Mesenchymal stem cell (in vitro differentiated cells and primary cell): ENCODE measurements at places on chromosomes 11 and 22.

- DNase-seq, result no peak
Measured at GRCh38 chr11:83437939-83438338, 151.8 kb upstream of the CCDC90B start.

GRCh38 chr11:67057205-67057672, 592 bp downstream of the RHOD start:
- no peak for DNase-seq

- no peak for DNase-seq
Measured at GRCh38 chr22:45185718-45186514, 22.2 kb downstream of the NUP50 start.

DNA sequence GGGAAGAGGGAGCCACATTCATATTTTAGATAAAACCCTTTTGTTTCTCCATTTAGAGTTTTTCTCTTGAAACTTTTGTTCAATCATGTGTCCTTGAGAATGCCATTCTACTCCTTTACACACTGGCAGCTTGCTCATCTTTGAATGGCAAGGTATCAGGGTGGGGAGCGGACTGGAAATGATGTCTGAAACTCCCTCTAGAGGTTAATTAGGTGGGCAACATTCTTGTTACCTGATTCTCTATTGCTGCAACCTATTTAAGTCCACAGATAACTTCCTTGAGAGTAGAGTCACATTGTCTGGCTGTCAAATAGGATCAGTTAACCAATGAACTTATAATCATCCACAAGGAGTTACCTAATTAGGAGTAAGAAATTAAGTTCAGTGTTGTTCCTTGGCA, 533.6 kb upstream of the API5 start:
- DNase-seq, result no peak

DNA sequence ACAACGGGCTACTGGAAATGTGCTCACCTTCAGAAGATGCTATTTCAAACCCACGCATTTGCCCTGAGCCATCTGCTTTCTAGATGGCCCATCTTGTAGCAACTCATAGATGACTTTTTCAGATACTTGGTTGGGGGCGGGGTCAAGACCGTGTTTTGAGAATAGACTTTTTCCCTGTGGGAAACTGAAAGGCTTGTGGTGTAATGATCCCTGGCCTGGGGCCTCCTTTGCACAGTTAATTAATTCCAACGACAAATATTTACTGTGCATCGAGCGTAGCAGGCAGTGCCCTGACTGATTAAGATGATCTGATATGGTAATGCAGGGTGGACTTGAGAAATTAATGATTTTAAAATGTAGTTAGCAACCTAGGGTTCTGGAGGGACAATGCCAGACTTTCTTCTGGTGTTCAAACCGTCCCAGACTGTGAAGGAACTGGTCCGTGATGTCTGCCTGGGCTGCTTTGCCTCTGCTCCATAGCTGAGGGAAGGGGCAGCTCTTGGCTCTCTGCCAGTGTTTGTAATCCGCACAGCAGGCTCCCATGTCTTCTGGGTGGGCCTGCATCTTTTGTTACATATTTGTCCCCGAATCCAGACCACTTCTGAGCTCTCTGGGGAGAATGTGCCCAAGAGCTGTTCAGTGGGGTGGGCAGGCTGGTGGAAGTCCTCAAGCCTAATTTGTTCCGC, 84.8 kb downstream of the ADAMTS15 start:
- no peak for DNase-seq

GRCh38 chr11:123056835-123057491, 5.0 kb downstream of the HSPA8 start:
- DNase-seq, result no peak
